ENCODE measurements at places on chromosomes 7 and 10.

DNA sequence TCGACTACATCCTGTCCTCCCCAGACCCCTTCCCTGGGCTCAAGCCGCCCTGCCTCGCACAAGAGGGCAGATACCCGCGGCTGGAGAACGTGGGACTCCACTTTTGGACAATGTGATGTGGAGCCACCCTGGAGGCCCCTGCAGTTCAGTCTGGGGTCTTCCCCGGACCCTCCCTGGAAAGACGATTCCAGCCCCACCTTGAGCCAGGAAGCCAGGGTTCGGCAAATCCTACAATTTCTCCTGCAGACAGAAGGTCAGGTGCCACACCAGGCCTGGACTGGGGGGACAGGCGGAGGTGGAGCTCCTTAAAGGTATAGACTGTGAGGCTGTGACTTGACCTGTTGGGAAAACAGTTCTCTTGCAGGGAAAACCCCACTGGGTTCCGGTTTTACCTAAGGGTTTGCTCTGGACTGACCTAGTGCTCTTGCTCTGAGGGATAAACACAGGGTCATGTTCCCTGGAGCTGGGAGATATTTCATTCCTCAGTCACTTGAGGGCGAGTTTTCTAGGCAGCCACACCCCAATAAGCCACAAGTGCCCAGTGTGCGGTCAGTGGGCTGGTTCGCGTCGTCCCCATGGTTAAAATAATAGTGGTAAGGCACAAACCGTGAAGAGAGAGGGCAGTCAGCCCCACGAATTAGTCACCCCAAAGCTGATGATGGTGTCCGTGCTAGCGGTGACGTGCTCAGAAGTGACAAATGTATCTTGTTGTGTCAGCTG, 1.6 kb downstream of the FOXL3 start:
- DNase-seq: peak; percentile 24

DNA sequence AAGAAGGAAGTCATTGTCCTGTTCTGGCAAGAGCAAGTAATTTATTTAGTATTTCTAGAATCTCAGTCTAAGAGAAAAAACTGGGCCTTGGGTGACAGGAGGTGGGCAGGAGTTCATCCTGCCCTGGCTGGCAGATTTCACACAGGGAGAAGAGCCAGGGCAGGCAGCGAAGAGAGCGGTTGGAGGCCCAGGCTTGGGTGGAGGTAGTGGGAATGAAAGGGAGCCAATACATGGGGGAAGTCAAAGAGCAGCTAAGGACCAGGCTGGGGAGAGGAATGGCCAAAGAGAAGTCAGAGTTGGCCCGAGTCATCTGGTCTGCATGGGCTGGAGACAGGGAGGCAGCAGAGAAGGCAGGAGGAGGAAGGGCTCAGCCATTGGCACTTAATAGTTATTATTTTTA, 51.4 kb downstream of the HECW1 start:
- DNase-seq: no peak

- no peak for DNase-seq
Observed at GRCh38 chr7:91463330-91463729, 199.1 kb downstream of the FZD1 start.

- DNase-seq: peak; percentile 76
Observed at GRCh38 chr7:130142654-130143333, 62.4 kb downstream of the TMEM209 start.

DNA sequence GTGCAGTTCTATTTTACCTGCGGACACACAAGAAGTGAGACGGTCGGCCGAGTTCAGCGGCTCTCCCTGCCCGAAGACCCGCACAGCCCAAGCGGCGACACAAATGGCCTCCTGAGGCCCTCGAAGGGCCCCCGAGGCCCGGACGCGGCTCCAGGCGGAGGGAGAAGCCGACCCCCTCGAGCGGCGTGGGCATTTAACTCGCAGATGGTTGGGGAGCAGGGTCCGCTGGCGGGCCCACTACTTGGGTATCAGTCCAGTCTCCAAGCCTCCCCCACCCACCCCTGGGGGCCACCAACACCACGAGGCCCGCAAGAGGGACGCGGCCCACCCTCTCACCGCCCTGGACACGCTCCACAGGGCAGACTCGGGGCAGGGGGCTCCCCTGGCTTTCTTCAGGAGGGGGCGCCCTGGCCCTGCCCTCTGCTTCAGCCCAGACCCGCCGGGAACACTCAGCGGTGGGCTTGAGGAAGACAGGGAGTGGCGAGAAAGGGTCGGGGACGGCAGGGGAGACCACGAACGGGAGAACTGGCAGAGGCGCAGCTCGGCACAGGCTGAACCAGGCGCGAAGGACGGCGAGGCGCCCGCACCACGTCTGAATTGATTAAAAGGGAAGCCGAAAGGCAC, 1.7 kb downstream of the IGF2BP3 start:
- no peak for DNase-seq

- DNase-seq: no peak
Observed at GRCh38 chr7:46206476-46207060, 285.5 kb upstream of the IGFBP3 start.
